Cardiac muscle cell (in vitro differentiated cells and primary cell): ENCODE measurements at places on chromosomes 1 and 21. TPM values are rescaled to one million over a fixed set of nuclear protein-coding genes. Genes with fewer than 3 reads are reported as not detected.

- DNase-seq = peak; percentile 47
Measured at GRCh38 chr1:222996310-222996975, 146.6 kb downstream of the TLR5 start.

GRCh38 chr1:5727191-5727590 is 265.0 kb downstream of the NPHP4 start:
- DNase-seq = no peak

DNA sequence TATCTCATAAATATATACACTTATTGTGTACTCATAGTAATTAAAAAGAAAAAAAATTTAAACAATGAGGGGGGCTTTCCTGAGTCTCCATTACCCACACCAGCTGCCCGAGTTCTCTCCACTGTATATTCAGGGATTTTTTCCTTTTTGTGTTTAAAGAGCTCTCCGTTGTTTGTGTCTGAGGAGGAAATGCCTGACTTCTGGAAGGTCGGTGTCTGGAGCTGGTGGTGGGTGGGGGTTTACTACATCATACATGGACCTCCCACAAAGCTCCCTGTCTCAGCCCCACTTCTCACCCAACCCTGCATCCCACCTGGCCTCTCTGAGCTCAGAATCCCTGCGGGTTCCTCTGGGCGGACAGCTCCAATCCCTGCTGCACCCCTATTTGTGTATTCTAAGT is 64.1 kb upstream of the ETV3 start:
- no peak for DNase-seq

Gene VHLL
- 0.98 TPM in 1 of 2 replicates, not detected in the other for total RNA-seq

- DNase-seq = no peak
Measured at GRCh38 chr1:94743862-94744261, 76.3 kb upstream of the SLC44A3 start.

DNA sequence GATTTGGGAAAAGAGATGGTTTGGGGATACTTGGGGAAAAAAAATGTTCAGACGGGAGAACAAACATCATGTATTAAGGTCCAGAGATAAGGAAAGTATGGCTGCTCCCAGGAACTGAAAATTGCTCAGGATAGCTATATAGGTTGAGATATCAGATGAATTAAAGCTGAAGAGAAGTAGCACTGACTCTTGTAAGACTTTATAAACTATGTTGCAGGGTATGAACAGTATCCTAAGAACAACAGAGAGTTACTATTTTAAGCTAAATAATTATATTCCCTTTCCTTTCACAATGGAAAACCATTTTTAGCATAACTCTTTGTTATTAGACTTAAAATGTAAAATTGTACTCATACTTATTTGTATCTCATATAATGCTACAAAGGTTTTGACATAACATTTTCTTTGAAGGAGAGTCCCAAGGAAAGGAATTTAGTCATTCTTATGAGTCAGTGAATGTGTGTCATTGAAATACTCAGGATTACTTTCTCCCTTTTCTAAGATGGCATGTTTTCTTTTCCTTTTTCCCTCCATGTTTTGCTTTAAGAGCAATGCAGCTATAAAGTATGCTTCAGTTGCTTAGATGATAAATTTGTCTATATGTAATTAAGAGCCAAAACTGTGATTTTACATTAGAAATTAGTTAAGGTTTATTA is 139.4 kb upstream of the KIAA1614 start:
- no peak for DNase-seq
